ENCODE measurements at places on chromosomes 16 and 17. TPM values are rescaled to one million over a fixed set of nuclear protein-coding genes. Genes with fewer than 3 reads are reported as not detected.

GRCh38 chr16:65394281-65394680 lies 272.4 kb upstream of the CDH11 start:
- DNase-seq: no peak

DNA sequence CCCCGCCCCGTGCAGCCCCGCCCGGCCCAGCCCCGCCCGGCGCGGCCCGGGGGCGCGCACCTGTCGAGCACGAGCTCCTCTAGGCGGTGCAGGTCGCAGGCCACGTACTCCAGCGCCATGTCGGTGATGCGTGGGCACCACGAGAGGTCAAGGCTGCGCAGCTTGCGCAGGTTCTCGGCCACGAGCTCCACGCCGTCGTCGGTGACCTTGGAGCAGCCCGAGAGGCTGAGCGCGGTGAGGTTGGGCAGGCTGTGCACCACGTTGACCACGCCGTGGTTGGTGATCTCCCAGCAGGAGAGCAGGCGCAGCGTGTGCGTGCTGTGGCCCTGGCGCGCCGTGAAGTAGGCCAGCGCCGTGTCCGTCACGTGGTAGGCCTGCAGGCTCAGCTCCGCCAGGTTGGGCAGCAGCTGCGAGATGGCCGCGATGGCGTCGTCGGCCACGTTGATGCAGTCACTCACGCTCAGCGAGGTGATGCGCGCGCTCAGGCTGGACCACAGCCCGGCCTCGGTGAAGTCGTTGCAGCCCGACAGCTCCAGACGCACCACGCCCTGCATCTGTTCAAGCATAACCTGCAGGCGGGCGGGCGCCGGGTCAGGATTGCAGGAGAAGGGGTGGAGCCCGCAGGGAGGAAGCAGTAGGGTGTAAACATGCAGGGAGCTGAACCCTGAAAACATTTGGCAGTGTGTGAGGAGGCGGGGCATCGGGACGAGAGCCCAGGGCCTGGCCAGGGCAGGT lies 5.3 kb upstream of the WDR24 start:
- no peak for DNase-seq

DNA sequence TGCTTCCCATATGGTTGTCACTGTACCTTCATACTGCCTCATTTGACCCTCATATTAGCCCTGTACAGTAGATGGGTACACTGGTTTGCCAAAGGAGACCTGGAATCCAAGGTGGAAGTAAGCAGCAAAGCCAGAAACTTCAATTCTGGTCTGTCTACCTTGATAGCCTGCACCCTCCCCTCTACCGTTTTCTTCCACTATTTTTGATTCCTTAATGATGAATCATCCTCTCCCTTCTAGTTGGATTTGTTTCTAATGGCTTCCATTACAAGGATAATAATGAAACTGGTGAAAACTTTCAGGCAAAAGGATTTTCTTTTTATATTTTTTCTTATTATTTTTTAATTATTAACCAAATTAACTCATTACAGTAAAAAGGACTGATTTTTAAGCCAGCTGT lies 17.3 kb downstream of the TAC4 start:
- no peak for DNase-seq

DNA sequence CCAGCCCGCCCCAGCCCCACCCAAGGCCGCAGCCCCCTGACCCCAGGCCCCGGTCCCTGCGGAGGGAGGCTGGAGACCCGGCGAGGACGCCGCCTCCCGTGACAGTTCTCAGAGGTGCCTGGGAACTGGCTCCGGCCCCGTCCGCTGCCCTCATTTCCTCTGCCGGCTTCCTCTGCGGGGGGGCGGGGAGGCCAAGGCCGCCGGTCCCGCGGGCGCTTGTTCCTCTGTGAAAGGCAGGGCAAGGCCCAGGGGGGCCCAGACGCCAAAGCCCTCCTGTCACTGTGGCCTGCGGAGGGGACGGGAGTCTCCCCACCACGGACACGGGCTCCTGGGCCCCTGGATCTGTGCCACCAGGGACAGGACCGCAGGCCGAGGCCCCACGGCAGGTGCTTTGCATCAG lies 5.0 kb upstream of the PVALEF start:
- no peak for DNase-seq

- no peak for DNase-seq
These were observed 279.3 kb upstream of the KIF2B start for GRCh38 chr17:53543472-53543871.

GRCh38 chr16:66446737-66447136 lies 19.6 kb downstream of the BEAN1 start:
- DNase-seq: no peak

DNA sequence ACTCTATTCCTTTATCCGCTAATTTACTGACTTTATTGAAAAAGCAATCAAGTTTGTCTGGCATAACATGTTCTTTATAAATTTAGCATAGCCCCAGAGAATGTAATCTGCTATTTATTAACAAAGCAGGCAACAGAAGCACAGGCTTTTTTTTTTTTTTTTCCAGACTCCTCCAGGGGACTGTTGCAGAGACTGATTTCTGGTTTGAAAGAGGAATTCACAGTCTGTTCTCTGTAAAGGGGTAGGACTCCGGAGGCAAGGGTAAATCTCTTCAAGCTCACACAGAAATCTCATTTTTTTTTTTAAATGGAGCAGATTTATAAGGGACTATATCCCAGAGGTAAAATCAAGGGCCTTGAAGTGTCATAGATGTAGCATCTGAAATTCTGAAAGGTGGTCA lies 1386.5 kb upstream of the CDH8 start:
- DNase-seq: no peak

ITGB3 gene
- polyA plus RNA-seq: 30.9 TPM

CCDC144A gene
- polyA plus RNA-seq: 0.22 TPM

PRDM7 gene
- polyA plus RNA-seq: not detected

FZD2 gene
- 49.4 TPM for polyA plus RNA-seq
